ENCODE measurements at places on chromosomes 11 and 22.
A peak's percentile ranks its signal among the peaks of the same experiment; 100 is the strongest.

GRCh38 chr11:82978422-82979099 is 77.0 kb downstream of the DDIAS start:
- no peak for DNase-seq

- no peak for DNase-seq
Measured at GRCh38 chr11:35524780-35525179, 636 bp downstream of the PAMR1 start.

DNA sequence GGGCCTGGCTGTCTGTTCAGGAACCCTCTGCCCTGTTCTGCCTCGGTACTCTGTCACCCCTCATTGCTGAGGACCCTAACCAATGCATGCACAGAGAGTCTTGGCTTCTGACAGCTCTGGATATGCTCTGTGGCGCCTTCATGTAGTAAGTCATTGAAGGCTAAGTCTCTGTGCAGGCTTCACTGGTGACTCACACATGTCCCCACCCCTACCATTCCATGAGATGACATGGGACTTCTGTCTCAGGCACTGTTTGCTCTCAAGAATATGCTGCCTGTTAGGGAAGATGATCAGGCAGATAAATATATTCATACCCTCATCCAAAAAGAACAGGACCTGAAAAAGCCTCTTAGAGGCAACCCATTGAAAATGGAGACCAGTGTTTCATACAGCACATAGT is 43.6 kb upstream of the HORMAD2 start:
- no peak for DNase-seq

- DNase-seq = peak; percentile 54
Measured at GRCh38 chr11:2761131-2762030, 61.6 kb upstream of the KCNQ1OT1 start.

- DNase-seq = no peak
Measured at GRCh38 chr11:13487661-13488030, 8.2 kb downstream of the PTH start.

- no peak for DNase-seq
Measured at GRCh38 chr11:133905677-133906156, 51.1 kb downstream of the IGSF9B start.

GRCh38 chr22:31339148-31339832 is 6.9 kb downstream of the PATZ1 start:
- DNase-seq = no peak

GRCh38 chr22:48811885-48812284 is 1015.8 kb downstream of the BRD1 start:
- no peak for DNase-seq

GRCh38 chr22:43203471-43203981 is 16.6 kb upstream of the TTLL12 start:
- no peak for DNase-seq

- no peak for DNase-seq
Measured at GRCh38 chr11:75212411-75212810, 28.2 kb upstream of the TPBGL start.

GRCh38 chr11:125202362-125202880 is 37.9 kb downstream of the PKNOX2 start:
- no peak for DNase-seq

DNA sequence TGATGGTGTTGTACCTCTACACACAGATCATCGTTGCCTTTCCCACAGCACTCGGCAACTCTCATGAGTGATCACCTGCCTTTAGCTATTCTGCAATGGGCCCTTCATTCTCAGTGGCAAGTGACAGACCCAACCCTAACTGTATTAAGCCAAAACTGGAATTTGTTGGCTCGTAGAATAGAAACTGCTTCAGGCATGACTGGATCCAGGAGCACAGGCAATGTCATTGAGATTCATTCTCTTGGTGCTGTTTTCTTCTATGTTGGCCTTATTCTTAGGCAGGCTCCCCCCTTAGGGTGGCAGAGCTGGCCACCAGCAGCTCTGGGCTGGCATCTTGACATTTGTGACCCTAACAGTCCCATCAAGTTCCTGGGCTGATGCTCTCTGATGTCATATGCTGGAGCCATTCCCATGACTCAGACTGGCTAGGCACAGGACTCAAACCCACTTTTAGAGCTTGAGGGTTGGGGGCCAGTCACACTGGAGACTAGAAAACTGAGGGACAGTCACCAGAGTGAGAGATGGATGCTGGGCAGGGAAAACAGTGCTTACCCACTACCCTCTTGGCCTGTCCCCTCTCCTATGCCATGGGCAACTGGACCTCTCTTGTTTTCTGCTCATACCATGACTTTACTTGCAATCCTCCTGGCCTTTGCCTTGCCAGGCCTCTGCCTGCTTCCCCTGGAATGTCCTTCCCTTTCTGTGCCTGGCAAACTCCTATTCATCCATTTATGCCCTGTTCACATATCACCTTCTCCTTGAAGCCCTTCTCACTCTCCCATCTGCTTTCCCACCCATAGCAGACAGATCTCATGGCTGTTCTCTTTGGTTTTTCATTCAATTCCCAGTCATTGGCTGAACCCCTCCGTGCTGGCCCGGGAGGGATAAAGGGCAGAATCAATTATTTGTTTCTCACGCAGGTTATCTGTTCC is 7.1 kb upstream of the CDC42EP2 start:
- no peak for DNase-seq

- no peak for DNase-seq
Measured at GRCh38 chr11:21464601-21465193, 728.2 kb upstream of the ANO5 start.

- no peak for DNase-seq
Measured at GRCh38 chr11:18280438-18281045, 14.5 kb downstream of the SAA1 start.

DNA sequence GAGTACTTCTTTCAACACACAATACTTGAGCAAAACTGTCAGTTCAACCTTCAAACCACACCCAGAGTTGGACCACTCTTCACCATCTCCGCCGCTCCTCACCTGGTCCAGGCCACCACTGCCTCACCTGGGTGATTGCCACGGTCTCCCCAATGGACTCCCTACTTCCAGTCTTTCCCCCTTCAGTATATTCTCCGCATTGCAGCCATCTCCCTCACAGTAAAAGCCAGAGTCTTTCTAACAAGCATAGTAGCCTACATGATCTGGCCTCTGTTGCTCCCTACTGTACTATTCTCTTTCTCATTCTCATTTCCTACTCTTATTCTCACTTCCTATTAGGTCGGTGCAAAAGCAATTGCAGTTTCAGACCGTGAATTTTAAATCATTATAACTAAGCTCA is 28.5 kb downstream of the AASDHPPT start:
- no peak for DNase-seq

DNA sequence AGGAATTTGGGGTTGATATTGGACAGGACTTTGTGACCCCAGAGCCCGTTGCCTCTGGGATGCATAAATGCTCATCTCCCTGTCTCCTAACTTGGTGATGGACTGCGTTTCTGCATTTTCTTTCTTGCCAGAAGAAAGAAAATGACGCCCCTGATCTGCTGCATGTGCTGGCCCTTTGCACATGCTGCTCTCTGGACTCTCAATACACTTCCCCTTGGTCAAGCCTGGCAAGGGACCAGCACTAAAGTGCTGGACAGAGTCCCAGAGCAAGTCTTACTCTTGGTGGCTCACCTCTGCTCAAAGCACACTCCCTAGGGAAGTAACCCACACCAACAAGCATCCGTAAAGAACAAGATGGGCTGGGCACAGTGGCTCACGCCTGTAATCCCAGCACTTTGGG is 40.7 kb downstream of the MYH9 start:
- no peak for DNase-seq

- DNase-seq = no peak
Measured at GRCh38 chr11:31883435-31883834, 72.3 kb upstream of the PAX6 start.

DNA sequence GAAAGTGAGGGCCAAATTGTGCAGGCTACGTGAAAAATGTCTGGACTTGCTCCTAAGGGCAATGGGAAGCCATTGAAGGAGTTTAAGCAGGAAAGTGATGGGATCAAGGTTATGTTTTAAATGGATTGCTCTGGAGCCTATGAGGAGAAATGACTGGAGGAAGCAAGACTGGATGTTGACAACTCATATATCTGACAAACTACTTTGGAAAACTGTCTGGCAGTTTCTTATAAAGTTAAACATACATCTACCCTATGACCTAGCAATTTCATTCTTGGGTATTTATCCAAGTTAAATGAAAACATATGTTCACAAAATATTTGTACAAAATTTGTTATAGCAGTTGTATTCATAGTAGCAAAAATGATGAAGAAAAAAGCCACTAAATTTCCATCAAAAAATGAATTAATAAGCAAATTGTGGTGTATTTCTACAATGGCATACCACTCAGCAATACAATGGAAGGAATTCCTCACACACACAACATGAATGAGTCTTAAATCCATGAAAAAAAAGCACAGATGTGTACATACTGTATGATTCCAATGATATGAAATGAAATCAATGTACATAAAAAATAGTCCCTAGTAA is 24.1 kb downstream of the FZD4 start:
- no peak for DNase-seq

GRCh38 chr11:78429660-78430059 is 12.0 kb upstream of the GAB2 start:
- no peak for DNase-seq

- no peak for DNase-seq
Measured at GRCh38 chr11:2477936-2478335, 33.1 kb downstream of the KCNQ1 start.

GRCh38 chr11:97754976-97755375 is 1265.8 kb upstream of the CNTN5 start:
- no peak for DNase-seq

DNA sequence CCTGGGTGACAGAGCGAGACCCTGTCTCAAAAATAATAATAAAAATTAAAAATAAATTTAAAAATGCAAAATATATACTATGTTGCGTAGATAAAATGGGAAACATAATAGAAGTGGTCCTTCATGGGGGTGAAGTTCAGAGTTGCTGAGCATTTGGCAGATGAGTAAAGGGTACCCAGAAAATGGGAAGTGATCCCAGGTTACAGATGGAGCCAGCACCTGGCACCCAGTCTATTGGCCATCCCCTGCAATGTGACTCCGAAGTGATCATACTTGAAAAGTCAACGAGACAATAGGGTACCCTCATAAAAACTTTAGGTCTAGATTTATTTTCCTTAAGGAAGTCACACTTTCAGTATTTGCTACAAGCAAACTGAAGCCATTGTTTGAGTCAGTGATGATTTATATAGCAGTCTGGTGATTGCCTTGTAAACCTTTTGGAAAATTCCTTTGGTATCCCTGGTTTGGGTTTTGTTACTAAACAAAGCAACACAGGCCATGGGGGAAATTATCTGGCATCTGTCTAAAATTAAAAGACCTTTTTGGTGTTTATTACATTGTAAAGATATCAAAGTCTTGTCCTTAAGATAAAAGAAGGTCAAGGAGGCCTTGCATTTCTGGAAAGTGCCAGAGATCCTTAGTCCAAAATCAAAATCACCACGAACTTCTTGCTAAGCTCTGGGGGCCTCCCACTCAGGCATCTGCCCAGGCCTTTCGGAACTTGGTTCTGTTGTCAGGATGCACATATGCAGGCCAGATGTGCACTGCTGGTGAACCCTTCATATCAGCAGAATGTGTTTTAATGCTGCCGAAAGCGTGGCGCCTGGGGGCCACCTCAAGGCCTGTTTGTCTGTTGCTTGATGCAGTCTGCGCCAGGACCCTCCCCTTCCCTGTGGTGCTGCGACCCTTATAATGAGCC is 4.3 kb downstream of the SMARCB1 start:
- DNase-seq = no peak

DNA sequence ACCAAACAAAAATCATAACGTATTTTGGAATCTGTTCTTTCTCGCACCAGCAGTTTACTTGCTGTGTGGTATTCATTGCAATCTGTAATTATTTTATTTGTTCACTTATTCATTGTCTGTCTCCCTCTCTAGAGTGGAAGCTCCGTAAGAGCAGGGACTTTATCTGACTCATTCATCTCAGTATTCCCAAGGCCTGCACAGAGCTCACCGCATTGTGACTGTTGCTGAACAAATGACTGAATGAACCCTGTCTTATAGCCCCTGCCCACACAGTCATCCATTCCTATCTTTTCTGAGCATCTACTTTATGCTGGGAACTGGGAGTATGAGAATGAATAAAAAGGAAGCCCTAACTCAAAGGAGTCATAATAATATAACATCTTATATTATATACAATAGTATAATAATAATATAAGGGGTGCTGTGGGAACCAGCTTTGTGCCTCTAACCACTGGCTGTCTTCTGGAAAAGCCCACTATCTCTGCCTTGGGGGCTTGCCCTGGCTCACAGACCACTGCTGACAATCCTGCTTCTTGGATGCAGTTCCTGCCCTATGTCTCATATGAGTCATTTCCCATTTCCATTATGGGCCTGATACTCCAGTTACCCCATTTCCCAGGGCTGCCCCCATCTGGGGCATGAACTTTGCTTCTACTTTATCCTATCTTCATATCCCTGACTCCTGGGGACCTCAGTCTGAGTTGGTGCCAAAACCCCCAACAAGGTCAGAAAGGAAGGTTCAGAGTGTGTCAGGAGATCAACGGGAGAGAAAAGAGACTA is 11.0 kb downstream of the XRRA1 start:
- no peak for DNase-seq

- DNase-seq = no peak
Measured at GRCh38 chr11:1127664-1128162, 30.0 kb upstream of the MUC5AC start.

DNA sequence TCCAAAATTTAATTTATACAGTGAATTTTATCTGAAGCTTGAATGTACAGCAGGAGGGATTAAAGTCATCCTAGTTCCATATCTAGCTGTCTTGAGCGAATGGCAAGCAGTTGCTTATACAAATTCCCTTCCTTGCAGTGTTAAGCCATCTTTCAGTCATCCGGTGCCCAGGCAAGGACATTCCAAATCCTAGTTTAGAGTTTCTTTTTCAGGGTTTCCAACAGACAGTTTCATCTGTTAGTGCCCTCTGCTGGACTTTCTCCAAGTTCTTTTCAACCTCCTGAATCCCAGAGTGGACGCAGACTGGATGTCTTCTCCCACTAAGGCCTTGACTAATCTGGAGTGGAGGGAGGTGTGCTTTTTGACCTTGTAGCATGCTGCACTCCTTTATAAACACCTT is 45.4 kb downstream of the GRAMD1B start:
- DNase-seq = no peak

GRCh38 chr11:69244266-69244665 is 49.7 kb upstream of the MYEOV start:
- no peak for DNase-seq

DNA sequence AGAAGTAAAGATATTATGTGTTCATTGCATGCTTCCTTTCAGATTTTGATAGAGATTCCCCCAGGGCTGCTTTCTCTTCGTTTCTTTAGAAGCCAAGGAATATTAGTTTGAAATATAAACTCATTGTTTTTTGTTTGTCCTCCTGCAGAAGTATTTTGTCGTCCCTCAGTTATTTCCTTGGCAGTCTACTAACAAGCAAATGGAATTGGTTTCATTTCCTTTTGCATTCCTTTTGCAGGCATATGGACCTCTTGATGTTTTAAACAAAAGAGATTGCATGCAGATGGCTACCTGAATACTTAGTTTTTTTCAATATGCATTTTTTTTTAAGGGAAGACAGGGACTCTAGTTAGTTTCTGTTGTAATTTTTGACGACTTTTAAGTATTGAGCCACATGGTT is 62.2 kb downstream of the BCL2L13 start:
- no peak for DNase-seq

DNA sequence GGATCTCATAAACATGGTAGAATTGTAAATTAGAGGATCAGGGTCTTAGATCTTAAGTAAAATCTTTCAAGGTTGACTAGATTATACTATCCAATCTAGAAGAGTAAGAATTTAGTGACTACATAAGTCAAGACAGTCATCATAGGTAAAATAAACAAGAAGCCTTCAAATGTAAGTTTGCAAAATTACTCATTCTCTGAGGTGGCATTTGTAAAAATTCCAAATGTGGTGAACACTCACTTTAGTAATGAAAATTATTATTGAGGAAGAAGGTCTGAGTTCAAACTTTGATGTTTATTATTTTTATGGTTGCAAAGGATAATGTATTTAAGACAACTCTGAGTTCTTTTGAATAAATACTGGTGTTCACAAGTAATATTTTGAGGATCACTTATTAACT is 4.6 kb downstream of the HYLS1 start:
- DNase-seq = no peak

All from ascending aorta (tissue), 2 donors.